K562 (cell line): ENCODE measurements at places on chromosomes 2 and 18. TPM values are rescaled to one million over a fixed set of nuclear protein-coding genes. Genes with fewer than 3 reads are reported as not detected.

Gene USP34
- 67.8 and 73.6 TPM in 2 replicates for total RNA-seq

Gene COL6A3
- 4.1 and 4.3 TPM in 2 replicates for total RNA-seq

Gene AAMP
- 87.7 and 96.9 TPM in 2 replicates for total RNA-seq

Gene IL37
- not detected in 2 replicates for total RNA-seq

Gene KCTD1
- not detected in 2 replicates for total RNA-seq

Gene B3GNT7
- total RNA-seq: 0.20 and 0.69 TPM in 2 replicates

Gene CRYBA2
- total RNA-seq: 0.51 and 0.81 TPM in 2 replicates

Gene ZNF804A
- total RNA-seq: 0.47 and 0.73 TPM in 2 replicates

Gene DUSP19
- 3.5 and 4.7 TPM in 2 replicates for total RNA-seq

Gene PAPOLG
- 10.0 and 11.1 TPM in 2 replicates for total RNA-seq

Gene UGT1A10
- total RNA-seq: not detected in 2 replicates

Gene VPS54
- 11.1 and 13.1 TPM in 2 replicates for total RNA-seq

Gene DNAJC5G
- not detected in 2 replicates for total RNA-seq

Gene GPATCH11
- total RNA-seq: 9.9 and 10.5 TPM in 2 replicates

Gene CROCC2
- total RNA-seq: not detected in 2 replicates

Gene LOXHD1
- total RNA-seq: not detected in 2 replicates

Gene MARCHF4
- total RNA-seq: not detected in 2 replicates

Gene MRO
- not detected in 2 replicates for total RNA-seq

Gene KLHL30
- total RNA-seq: 0.04 TPM in 1 of 2 replicates, not detected in the other

Gene PAX8
- 1.3 and 2.1 TPM in 2 replicates for total RNA-seq

Gene TUBA4B
- total RNA-seq: not detected in 2 replicates

Gene ZAP70
- total RNA-seq: 0.80 and 0.98 TPM in 2 replicates

Gene INPP5D
- 4.3 and 5.6 TPM in 2 replicates for total RNA-seq

Gene FN1
- total RNA-seq: 18.2 and 19.1 TPM in 2 replicates

Gene GPR45
- not detected in 2 replicates for total RNA-seq

Gene FAM136A
- total RNA-seq: 88.3 and 92.9 TPM in 2 replicates

Gene NXPH2
- not detected in 2 replicates for total RNA-seq

Gene HOXD9
- not detected in 2 replicates for total RNA-seq

Gene SLC20A1
- total RNA-seq: 123 and 136 TPM in 2 replicates

Gene CACNB4
- 0.04 and 0.16 TPM in 2 replicates for total RNA-seq

Gene SPAG16
- 2.4 and 2.6 TPM in 2 replicates for total RNA-seq

Gene PCBP1
- total RNA-seq: 407 and 420 TPM in 2 replicates
